ENCODE measurements at places on chromosomes 4 and X.

GRCh38 chr4:21873145-21873544 is 75.4 kb downstream of the KCNIP4 start:
- DNase-seq = no peak

DNA sequence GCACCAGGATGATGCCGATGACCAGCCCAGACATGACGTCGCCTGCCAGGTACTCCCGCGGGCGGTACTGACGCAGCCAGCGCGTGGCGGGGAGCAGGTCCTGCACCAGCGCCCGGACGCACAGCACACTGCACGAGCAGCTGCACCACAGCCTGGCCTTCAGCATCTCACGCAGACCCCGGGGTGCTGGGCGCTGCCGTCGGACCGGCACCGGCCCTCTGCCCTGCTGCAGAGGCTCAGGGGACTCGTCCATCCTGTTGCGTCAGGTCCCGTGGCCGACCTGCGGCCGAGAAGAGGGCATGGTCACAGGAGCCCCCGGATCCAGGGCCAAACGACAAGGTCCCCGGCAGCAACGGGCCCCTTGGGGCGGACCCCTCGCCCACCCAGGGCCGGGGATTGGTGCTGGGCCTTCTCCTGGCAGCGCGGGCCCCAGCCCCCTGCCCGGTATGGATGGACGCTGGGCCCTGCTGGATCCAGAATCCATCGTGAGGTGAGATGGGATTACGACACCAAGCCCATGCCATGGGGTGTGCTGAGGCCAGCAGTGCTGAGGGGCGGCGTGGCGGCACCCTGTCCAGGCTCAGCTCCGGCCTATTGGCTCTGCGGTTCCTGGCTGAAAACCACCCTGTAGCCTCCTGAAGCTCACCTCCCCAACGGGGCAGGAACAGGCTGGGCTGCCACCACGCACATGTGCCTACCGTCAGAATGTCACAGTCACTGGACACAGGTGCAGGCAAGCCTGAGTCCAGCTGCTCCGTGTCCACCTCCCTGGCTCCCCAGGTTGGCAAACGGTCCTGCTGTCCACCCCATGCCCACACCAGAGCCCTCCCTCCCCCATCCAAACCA is 1.5 kb downstream of the SLC26A1 start:
- DNase-seq = no peak

- peak; percentile 11 for DNase-seq
These were observed 5.9 kb downstream of the APOO start for GRCh38 chrX:23901805-23902204.

DNA sequence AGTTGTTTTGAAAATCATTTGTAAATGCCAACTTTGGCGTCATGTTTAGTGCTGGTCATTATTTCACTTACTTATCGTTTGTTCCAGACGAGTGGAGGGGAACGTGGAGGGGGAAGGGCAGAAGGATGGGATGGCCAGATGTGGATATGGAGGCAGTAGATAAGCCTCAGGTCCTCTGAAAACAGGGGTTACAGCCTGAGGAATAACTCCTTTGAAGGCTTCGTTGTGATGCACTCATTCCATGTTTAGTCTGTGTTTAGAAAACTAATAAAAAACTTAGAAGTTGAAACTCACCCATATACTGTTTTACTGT is 1.1 kb downstream of the MOB1B start:
- no peak for DNase-seq

DNA sequence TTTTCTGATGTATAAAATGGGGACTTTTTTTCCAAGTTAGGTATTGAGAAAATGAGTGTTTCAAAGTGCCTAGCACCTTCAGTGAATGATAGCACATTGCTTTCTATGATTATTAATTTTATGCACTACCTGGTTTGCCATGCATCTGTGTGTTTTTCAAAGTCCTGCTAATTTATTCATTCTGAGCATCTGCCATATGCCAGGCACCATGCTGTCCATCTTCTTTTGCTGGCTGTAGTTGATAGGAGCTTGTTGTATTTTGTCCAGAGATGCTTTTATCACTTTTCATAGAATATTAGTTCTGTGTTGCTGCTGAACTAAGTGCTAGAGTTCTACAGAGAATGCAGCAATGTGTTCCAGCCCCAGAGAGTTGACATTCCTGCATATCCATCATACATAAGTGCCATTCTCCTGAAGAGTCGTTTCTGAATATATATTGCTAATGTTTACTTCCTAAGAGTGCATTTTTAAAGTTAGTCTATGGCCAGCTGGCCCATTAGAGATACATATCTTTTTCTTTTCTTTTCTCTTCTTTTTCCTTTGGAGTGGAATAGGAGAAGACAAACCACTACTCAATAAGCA is 49.0 kb upstream of the CLNK start:
- DNase-seq = no peak

DNA sequence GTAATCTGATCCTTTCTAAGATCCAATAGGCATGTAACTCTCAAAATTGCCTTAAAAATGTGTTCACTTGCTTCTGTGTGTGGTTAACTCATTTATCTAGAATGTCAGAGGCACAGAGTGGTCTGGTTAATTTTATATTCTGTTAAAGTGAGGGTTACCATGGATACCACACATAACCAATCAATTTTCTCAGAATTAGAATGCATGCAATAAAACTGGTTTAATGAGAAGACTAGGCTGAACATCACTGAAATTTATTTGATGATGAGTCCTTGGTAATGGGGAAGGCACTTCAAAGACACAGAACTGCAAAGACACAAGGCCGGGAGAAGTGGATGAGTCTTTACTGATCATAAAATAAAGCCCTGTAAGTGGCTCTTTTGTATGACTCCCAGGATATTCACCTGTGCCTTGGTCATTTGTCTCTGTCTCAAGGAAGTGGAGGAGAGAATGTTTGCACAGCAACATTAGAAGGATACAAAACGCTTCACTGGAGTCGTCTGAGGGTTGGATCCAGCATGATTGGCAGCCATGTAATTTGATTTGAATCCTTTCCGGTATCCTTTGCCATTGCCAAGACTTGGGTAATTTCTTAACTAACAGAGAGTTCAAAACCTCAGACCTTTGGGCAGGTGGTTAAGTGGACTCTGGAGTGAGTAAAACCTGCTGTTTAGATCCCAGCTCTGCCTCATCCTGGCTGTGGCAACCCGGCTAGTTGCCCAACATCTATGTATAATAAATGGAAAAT is 94.0 kb upstream of the RBPJ start:
- DNase-seq = no peak

GRCh38 chrX:74526764-74527163 is 87.7 kb downstream of the RLIM start:
- DNase-seq = no peak

- DNase-seq = no peak
These were observed 29.3 kb upstream of the UGT2B7 start for GRCh38 chr4:69066945-69067344.

DNA sequence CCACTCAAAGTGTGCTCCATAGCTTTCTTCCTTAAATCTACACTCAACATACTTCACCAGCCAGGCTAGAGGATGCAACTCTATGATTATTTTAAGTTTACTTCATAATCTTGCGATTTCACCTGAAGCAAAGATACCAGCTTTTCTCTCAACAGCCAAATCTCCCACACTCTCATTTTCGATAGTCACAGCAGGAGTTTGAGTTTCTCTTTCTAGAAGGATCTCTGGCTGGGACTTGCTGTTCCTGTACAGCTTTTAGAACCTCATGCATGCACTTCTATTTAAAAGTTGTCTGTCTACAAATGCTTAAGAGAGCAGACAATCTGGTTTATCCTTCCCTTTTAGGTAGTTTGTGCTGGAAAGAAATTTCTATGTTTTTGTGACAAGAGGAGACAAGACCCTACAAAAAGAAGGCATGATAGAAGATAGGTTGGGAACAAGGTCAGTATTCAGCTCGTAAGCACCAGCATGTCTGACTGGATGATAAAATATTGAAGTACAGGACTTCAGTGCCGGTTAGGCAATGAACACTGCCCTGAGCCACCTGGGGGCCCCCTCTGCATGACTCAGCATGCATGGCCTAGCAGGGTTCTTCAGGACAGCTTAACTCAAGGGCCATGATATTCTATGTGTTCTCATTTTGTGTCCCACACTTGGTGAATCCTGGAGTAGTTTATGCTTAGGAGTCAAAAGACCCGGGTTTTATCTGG is 65.6 kb downstream of the ATXN3L start:
- DNase-seq = no peak

GRCh38 chr4:140174543-140174942 is 20.6 kb upstream of the MAML3 start:
- no peak for DNase-seq

DNA sequence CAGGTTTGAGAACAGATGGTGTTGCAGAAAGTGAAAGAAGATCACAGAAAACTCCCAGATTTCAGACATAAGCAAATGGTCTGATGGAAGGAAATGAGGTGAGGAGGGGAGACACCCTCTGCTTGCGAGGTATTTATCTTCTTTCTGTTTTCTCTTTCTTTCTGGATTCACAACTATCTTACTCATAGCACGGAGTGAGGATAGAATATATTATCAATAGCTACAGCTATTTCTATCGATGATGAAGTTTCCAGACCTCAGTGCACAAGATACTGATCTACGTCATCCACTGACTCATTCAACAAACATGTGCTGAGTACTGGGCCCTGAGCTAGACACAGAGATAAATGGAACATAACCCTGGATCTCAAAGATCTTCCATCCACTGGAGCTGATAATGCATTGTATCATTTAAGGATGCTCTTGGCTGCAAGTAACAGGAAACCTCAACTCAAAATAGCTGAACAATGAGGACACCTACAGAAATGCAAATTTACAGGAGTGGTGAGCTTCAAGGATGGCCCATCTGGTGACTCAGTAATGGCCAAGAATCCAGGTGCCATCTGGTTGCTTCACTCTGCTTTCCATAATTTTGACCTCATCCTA is 21.2 kb downstream of the SLC2A9 start:
- DNase-seq = no peak

DNA sequence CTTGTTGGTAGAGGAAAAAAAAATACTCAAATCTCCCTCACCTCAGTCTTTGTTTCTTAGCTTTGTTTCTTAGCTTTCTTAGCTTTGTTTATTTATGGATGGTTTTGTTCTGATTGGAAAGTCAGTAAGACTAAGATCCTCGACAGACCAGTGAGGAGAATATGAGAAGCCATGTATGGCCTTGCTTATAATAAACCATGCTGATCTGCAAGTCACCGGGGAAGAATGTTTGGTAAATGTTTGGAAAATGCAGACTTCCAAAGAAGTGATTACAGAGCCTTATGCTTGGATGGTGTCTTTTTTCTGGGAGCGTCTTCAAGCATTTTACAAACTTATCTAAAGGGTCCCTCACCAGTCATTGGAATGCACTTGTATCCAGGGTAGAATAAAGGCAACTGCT is 90.1 kb upstream of the NOCT start:
- DNase-seq = no peak

- no peak for DNase-seq
These were observed 4.6 kb downstream of the RASSF6 start for GRCh38 chr4:73615613-73616012.

DNA sequence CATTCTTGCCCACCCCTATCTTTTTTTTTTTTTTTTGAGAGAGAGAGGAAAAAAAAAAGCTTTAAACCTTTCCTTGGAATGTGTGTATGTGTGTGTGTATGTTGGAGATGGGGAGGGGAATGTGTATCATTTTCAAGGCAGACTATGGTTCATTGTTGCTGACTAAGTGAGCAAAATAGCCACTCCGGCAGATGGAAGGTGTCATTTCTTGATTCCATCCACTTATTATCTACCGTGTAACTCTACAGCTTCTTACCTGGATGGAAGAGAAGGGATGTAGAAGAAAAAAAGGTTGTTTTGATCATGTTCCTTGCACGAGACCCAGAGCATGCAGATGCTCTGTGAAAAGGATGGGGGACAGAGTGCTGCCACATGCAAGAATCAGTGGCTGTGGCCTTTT is 5.9 kb upstream of the GK2 start:
- no peak for DNase-seq

GRCh38 chr4:1234309-1234695 is 14.6 kb downstream of the CTBP1 start:
- DNase-seq = no peak

GRCh38 chrX:16123222-16123786 is at the start of gene GRPR:
Gene GRPR, plus strand, starts transcription at chrX:16123565. Its CDS starts 389 bp downstream, at chrX:16123954.
- DNase-seq = peak; percentile 50

- DNase-seq = no peak
These were observed 26.1 kb downstream of the PALLD start for GRCh38 chr4:168522829-168523489.

DNA sequence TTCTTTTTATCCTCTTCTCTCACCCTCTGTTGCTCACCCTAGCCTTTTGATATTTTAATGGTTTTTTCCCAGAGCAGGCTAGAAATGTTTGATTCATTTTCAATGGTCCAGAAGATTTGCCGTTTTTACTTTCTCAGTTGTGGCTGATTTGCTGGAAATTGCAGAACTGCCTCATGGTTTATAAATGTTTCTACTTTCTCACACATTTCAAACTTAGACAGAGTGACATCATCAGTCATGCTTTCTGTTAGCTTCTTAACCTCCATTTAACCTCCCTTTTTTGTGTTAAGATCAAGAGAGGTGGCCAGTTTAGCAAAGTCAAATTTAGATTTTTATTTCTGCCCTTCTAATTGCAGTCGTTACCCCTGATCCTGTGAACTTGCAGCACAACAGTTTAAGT is 8.7 kb downstream of the RXFP1 start:
- no peak for DNase-seq

- peak; percentile 66 for DNase-seq
These were observed 32.0 kb downstream of the CTBP1 start for GRCh38 chr4:1216869-1217294.

- no peak for DNase-seq
These were observed 139.9 kb downstream of the REPS2 start for GRCh38 chrX:17086317-17086716.

DNA sequence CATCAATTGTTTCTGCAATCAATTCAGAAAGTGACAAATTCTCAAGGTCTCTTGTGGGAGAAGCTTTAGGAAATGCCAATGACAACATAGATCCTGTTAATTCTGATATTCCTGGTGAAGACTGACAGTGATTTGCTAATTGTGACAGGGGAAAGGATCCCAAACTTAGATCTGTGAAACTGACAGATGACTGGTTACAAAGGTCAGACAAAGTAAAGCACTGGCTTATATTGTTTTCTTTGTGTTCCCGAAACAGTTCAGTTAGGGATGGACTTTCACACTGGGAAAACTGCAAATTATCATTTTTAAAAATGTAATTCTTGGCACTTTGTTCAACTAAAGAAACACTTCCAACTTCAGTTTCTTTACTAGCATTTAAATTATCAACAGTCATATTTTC is 30.1 kb downstream of the NAT8L start:
- DNase-seq = no peak

- DNase-seq = no peak
These were observed 128.2 kb downstream of the FRYL start for GRCh38 chr4:48651914-48652313.

DNA sequence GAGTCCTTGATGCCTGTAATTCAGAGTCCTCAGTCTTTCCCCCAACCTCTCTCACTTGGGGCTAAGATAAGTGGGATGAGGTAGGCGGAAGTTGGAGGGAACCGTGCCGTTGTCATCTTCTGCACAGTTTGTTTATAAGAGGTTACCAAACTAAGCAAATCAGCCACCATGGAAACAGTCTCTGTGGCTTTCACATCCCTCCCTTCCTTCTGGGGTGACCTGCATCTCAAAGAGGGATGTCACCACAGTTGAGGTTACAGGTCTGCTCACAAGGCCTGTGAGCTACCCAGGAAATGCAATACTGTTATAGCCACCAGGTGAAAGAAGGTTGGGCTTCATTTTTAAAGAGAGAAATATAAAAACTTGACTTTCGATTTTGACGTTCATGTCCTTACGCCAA is 26.3 kb downstream of the RTL5 start:
- peak; percentile 56 for DNase-seq
